Activated naive CD8-positive, alpha-beta T cell treated with anti-CD3 and anti-CD28 coated beads, Interleukin-2, amount 10 ng/mL, durations not matched to agents 7 days and 5 days (primary cell): ENCODE measurements at places on chromosomes 1 and 21. TPM values are rescaled to one million over a fixed set of nuclear protein-coding genes. Genes with fewer than 3 reads are reported as not detected.

ANGPTL7 gene
- not detected for total RNA-seq

- H3K36me3 ChIP-seq: no peaks in the 10 kb centered on the region
- H3K27me3 ChIP-seq: no peaks in the 10 kb centered on the region
- H3K4me1 ChIP-seq: peaks cover 63% of the 10 kb centered on the region
- DNase-seq: no peak
- peak overlapping the region; percentile 82 for H3K27ac ChIP-seq
These were observed 17.8 kb downstream of the ABCG1 start for GRCh38 chr21:42236693-42237092.

DNA sequence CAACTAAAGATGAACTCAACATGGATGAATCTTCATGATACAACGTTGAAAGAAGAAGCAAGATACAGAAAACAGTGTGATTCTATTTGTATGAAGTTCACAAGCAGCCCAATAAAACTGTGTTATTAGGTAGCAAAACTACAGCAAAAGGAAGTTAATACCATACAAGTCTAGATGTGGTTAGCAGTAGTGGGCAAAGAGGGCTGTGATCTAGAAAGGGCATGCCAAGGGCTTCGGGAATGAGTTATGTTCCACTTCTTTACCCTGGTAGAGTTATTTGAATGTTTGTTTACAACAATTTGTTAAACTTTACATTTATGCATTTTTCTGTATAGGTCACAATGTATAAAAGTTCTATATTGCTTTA lies 9.2 kb downstream of the TNFRSF9 start:
- DNase-seq: no peak
- peaks cover 22% of the 10 kb centered on the region for H3K4me1 ChIP-seq
- no peaks in the 10 kb centered on the region for H3K27me3 ChIP-seq
- no peaks in the 10 kb centered on the region for H3K36me3 ChIP-seq

DNA sequence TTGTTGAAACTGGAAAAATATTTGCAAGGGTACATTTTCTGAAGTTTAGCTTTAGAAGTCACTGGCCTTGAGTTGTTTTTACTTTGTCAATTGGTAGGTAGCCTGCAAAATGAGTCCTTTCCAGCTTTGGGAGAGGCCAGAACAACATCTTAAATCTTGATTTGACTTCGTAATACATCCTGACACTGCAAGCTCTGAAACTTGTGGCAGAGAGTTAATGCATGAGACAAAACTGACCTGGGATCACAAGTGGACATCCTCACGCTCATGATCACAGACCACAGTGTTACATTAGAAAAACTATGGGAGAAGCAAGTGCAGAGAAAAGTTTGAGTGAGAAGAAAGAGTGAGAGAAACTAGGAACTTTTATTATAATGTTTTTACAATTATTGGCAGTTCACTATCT lies 550.9 kb downstream of the USP25 start:
- H3K27me3 ChIP-seq: peaks cover 3% of the 10 kb centered on the region
- no peak for DNase-seq
- H3K27ac ChIP-seq: no peak overlapping the region

DNA sequence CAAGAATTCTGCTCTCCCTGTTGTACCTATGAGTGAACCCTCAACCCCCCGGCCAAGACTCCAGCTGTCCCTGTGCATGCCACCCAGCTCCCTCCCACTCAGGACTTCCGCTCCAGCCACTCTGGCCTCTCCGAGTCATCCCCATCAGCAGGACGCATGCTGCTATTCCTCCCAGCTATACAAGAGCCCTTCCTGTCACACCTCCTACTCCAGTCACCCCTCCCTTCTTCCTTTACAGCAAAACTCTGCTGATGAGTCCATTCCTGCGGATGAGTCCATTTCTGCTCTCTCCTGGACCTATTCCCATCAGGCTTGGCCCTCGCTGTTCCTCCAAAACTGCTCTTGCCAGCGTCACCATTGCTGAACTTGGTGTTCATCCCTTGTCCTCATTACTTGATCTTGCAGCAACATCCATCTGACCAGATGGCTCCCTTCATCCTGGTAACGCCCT lies 42.2 kb downstream of the H3-3A start:
- H3K27me3 ChIP-seq: peaks cover 12% of the 10 kb centered on the region
- no peaks in the 10 kb centered on the region for H3K36me3 ChIP-seq
- H3K4me1 ChIP-seq: peaks cover 15% of the 10 kb centered on the region

RGS8 gene
- not detected for total RNA-seq

AADACL3 gene
- total RNA-seq: not detected

DNA sequence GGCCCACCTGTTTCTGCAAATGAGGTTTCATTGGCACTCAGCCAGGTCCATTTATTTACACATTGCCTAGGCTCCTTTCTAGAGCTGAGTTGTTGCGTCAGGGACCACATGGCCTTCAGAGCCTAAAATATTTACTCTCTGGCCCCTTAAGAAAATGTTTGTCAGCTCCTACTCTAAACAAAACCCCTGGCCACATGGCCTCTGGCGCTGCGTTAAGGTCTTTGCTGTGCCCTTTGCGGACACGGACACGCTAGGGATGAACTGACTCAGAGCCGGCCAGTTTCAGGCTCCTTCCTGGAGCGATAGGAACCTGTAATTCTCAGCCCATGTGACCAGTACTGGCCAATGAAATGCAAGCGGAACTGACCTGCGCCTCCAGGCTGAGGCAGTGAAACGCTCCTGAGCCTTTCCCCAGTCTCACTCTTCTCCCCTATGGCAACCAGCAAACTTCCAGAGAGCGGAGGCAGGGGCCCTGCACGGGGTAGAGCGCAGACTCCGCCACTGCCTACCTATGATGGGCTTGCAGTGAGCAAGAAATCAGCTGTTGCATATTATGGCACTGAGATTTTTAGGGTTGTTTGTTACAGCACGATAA lies 160.3 kb downstream of the ETS2 start:
- no peak overlapping the region for H3K27ac ChIP-seq
- peaks cover 2% of the 10 kb centered on the region for H3K36me3 ChIP-seq
- H3K27me3 ChIP-seq: no peaks in the 10 kb centered on the region
- no peaks in the 10 kb centered on the region for H3K4me1 ChIP-seq
- no peak overlapping the region for H3K4me3 ChIP-seq

GRCh38 chr1:165187031-165188009 lies 169.2 kb downstream of the LMX1A start:
- H3K36me3 ChIP-seq: no peaks in the 10 kb centered on the region
- no peak for DNase-seq
- no peak overlapping the region for H3K4me3 ChIP-seq
- H3K27ac ChIP-seq: no peak overlapping the region
- peaks cover 2% of the 10 kb centered on the region for H3K27me3 ChIP-seq

DNA sequence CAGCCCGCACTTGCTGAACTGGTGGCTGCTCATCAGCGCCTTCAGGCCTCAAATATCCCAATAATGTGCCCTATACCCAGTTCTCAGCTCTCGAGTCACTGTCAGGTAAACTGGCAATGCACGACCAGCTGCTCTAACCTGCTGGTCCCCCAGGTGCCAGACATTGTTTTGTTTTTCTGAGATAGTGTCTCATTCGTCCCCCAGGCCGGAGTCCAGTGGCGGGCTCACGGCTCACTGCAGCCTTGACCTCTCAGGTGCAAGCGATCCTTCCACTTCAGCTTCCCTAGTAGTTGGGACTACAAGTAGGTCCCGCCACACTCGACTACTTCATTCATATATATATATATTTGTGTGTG lies 1.0 kb upstream of the NADK start:
- DNase-seq: no peak
- H3K4me1 ChIP-seq: peaks cover 55% of the 10 kb centered on the region
- H3K27ac ChIP-seq: peak overlapping the region; percentile 96
- H3K27me3 ChIP-seq: no peaks in the 10 kb centered on the region

GRCh38 chr1:209208648-209209047 lies 374.9 kb upstream of the CAMK1G start:
- no peak overlapping the region for H3K27ac ChIP-seq
- DNase-seq: no peak
- no peaks in the 10 kb centered on the region for H3K36me3 ChIP-seq
- H3K27me3 ChIP-seq: peaks cover 32% of the 10 kb centered on the region

DNA sequence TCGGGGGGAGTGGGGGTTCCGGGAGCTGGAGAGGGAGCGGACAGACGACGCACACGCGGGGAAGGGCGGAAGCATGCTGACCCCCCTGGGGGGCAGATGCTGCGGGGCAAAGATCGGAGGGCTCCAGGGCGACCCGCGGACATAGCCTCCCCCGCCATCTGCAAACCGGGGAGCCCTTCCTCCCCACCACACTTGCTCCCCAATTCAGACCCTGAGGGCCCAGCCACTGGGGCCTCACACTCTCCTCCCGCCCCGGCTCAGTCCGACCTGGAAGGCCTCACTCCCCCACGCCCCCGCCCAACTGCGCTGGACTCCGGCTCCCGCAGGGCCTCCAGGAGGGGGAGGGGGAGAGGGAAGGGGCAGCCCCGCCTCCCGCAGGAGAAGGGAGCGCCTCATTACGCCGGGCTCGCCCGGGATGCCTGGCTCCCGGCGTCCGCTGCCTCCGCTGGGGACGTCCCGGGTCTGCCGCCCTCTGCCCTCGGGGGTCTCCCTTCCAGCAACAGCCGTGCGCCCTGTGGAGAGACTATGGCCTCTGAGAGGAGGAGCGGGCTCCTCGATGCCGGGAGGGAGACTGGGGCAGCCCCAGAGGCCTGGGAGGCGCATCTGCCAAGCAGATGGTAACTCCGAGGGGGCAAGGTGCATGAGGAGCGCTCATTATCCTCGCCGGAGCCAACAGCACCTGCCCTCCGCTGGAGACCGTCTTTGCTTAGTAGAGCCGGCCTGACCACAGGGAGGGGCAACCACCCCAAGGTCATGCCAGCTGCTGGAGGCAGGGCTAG lies 636 bp upstream of the CAMK2N1 start:
- H3K4me1 ChIP-seq: peaks cover 7% of the 10 kb centered on the region
- H3K27ac ChIP-seq: peak overlapping the region; percentile 45
- H3K27me3 ChIP-seq: peaks cover 68% of the 10 kb centered on the region
- peak; percentile 40 for DNase-seq
- peaks cover 1% of the 10 kb centered on the region for H3K36me3 ChIP-seq
- H3K4me3 ChIP-seq: peak overlapping the region; percentile 48

DNASE2B gene
- not detected for total RNA-seq

TAL1 gene
- not detected for total RNA-seq

DNA sequence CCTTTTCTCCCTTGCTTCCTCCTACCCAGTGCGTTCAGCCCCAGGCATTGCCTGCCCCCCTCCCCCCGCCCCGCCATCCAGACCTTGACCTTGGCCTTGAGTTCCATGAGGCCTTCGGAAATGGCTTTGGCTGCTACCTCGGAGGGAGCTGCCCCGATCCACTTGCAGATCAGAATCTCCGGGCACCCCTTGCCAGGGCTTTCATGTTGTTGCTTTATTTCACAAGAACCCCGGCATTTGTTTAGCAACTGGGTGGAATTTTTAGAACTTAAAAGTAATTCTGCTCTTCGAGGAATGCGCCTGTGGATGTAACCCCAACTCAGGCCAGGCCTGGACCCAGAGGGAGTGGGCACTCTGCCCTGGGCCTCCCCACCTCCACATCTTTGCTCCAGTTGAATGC lies 154.1 kb upstream of the TMEM51 start:
- H3K36me3 ChIP-seq: no peaks in the 10 kb centered on the region
- no peak overlapping the region for H3K4me3 ChIP-seq
- H3K27ac ChIP-seq: no peak overlapping the region
- DNase-seq: no peak
- H3K27me3 ChIP-seq: no peaks in the 10 kb centered on the region

DNA sequence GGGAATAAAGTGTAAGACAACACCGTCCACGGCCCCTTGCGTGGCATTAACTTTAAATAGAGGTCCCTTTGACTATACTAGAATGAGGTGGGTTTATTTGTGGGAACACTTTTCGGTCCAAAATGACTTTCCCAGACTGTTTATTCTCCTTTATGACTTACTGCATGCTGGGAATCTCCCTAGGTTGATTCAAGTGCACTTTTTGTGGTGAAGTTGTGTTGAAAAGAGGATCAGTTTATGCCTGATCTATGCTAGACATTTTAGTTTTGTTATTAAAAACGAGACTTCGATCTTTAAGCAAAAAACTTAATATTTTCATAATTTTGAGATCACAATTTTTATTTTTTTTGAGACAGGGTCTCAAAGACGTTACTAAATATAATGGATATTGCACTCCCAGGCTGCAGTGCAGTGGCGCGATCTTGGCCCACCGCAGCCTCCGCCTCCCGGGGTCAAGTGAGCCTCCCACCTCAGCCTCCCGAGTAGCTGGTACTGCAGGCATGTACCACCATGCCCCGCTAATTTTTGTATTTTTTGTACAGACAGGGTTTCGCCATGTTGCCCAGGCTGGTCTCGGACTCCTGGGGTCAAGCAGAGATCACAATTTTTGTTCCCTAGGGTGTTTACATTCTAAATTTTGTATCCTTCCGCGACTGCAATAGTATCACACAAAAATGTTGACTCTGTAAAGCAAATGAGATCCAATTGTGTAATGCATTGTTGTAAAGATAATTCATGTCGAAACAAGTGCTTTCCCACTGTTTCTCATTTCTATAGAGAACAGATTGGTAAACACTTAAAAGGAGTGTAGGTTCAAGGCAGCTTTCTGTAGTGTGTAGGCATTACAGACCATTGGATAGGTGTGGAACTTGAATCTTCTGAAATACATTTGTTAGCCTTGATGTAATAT lies 1.6 kb downstream of the CDC42 start:
- H3K4me3 ChIP-seq: peak overlapping the region; percentile 99
- peak overlapping the region; percentile 97 for H3K27ac ChIP-seq
- no peak for DNase-seq
- peaks cover 32% of the 10 kb centered on the region for H3K36me3 ChIP-seq
- H3K27me3 ChIP-seq: no peaks in the 10 kb centered on the region

FAM131C gene
- total RNA-seq: 3.3 TPM

TTC34 gene
- total RNA-seq: 2.8 TPM

DNA sequence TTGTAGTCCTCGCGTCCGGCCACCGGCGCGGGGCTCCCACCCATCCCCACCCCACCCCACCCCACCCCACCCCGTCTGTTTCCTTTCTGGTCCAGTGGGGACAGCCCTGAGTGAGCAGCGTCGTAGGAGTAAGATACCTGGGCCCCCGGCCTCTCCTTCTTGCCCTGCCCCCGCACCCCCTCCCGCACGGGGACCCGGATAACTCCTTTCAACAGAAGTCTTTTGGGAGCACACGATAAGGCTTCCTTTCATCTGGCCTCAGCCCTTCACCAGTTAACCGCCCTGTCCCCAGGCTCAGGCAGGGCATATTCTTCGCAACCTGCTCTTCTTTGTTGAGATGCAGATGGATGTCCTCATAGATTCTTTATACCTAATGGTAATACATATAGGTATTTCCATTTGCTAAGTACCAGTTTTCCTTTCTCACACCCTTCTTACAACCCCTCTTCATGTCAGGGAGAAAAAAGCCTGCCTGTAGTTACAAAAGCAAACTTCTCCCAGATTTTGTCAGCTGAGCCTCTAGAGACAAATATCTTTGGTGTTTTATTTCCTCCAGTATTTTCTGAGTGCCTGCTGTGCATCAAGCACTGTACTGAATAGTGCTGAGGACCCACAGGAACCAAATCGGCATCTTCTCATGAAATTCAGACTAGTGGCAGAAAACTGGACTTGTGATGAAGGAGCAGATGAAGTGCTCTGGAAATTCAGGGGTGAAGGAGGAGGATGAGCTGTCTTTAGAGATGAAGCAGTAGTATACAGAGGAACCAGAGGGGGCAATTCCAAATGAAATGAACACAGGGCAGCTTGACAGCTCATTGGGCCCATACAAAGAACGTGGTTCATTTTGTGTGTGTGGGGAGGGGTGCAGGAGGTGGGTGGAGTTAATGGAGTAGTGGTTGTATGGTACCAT lies 33.6 kb downstream of the SLC2A1 start:
- H3K4me1 ChIP-seq: peaks cover 42% of the 10 kb centered on the region
- no peaks in the 10 kb centered on the region for H3K27me3 ChIP-seq
- H3K4me3 ChIP-seq: peak overlapping the region; percentile 83
- peak overlapping the region; percentile 87 for H3K27ac ChIP-seq
